Jurkat, Clone E6-1 (cell line): ENCODE measurements at places on chromosomes 4 and X.

GRCh38 chrX:19734111-19734510 lies 153.3 kb downstream of the SH3KBP1 start:
- DNase-seq: no peak

GRCh38 chrX:38085813-38086212 lies 79.5 kb downstream of the SYTL5 start:
- DNase-seq: no peak

DNA sequence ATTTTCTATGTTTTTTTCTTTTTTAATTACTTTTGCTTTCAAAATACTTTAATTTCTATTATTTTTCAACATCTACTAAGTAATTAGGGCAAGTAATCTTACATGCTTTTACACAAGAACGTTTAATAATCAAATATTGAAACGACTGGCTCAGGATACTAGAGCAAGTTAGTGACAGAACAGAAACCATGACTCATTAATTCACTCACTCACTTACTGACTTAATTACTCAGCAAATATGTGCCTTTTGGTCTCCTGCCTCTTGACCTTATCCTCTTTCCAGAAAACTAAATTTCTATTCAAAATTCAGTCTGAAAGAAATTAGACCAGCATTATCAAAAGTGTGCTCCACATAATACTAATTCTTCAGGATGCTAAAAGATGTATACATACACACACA lies 314.9 kb upstream of the TEX13C start:
- DNase-seq: no peak

- DNase-seq: no peak
Observed at GRCh38 chr4:54165011-54165410, 64.1 kb upstream of the PDGFRA start.

GRCh38 chr4:122772311-122772710 lies 39.8 kb downstream of the BBS12 start:
- no peak for DNase-seq

- no peak for DNase-seq
Observed at GRCh38 chrX:78102091-78102490, 2.0 kb upstream of the PGK1 start.

- DNase-seq: no peak
Observed at GRCh38 chr4:1843852-1844251, 12.1 kb downstream of the LETM1 start.

DNA sequence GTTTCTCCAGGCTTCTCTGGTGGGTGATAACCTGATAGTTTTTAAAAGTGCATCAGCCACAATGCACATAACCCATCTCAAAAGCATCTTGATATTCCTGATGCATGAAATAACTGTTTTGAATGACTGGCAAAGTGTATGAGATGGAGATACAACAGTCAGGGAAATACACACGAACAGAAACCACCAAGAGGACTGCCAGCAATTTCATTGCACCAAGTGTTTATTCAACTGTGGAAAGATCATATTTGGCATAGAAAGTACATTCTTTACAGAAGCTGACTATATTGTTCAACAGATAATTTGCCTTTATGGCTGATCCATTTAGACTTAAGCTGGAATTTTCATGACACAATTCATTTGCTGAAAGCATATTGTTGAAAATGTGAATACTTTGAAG lies 139.5 kb downstream of the SLIT2 start:
- no peak for DNase-seq

- DNase-seq: no peak
Observed at GRCh38 chrX:135985973-135986310, 707 bp downstream of the SLC9A6 start.

DNA sequence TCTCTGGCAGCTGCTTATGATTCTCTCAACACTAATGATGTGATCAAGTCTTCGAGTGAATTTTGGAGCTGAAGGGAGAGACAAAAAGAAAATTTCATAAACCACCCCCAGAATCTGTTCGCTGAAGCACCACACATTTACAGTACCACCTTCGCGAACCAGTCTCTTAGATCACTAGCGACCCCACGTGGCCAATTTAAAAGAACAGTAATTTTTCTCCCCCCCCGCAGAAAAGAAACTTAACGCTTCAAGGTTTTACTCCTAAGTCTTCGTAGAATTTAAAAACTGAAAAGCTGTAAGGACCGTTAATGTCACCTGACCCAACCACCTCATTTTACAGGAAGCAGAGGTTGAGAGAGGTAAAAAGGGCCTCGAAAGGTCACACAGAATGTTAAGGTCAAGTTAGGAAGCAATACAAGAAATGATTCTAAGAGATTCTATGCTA lies 187.5 kb downstream of the QDPR start:
- no peak for DNase-seq

- DNase-seq: no peak
Observed at GRCh38 chr4:186900232-186900900, 176.7 kb upstream of the FAT1 start.

- no peak for DNase-seq
Observed at GRCh38 chr4:83830138-83830888, 294.4 kb downstream of the GPAT3 start.

GRCh38 chrX:96424007-96424406 lies 260.6 kb upstream of the DIAPH2 start:
- no peak for DNase-seq

GRCh38 chrX:111507933-111508332 lies 3.5 kb upstream of the SERTM2 start:
- no peak for DNase-seq

- DNase-seq: no peak
Observed at GRCh38 chr4:125243789-125244397, 70.9 kb upstream of the FAT4 start.

DNA sequence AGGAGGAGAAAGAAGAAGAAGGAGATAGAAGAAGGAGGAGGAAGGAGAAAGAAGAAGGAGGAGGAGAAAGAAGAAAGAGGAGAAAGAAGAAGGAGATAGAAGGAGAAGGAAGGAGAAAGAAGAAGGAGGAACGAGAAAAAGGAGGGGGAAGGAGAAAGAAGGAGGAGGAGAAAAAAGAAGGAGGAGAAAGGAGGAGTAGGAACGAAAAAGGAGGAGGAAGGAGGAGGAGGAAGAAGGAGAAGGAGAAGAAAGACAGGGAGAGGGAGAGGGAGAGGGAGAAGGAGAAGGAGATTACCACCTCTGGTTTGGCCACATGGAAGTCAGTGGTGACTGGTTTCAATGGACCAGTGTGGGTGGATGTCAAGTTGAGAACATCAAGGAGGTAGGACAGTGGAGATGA lies 50.0 kb upstream of the VEGFD start:
- DNase-seq: no peak

DNA sequence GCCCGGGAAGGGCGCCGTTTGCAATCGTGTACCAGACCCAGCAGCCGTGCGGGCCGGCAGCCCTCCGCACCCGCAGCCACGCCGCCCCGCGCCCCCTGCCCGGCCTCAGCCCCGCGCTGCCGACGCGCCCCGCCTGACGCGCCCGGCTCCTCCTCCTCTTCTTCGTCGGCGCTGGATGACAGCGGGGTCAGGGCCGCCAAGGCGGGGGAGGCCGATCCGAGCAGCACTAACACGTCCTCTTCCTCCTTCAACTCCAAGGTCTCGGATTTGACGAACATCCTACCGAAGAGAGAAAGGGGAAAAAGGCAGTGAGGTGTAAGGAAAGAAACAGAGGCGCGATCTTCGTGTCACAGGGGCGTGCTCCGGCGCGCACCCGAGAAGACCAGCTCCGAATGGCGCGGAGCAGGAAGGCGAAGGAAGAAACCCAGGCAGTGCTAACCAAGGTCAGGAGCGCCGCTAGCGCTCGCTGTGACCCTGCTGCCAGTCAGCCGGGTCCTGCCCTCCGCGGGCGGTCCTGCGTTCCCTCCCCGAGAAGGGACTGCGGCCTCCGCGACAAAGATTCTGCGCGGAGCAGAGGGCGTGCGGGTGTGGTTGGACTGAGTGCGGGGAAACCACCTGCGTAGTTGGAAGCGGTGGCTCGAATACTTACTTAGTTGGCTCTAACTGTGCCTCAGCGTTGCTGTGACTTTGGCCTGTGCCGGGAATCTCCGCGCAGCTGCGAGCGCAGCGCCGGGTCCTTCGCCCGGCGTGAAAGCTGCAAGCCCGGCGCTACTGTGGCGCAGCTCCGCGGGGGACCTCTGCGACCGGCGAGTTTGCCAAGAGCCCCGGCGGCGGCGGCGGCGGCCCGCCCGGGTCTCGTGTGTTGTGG lies 548 bp downstream of the NEUROG2 start:
- DNase-seq: peak; percentile 11

DNA sequence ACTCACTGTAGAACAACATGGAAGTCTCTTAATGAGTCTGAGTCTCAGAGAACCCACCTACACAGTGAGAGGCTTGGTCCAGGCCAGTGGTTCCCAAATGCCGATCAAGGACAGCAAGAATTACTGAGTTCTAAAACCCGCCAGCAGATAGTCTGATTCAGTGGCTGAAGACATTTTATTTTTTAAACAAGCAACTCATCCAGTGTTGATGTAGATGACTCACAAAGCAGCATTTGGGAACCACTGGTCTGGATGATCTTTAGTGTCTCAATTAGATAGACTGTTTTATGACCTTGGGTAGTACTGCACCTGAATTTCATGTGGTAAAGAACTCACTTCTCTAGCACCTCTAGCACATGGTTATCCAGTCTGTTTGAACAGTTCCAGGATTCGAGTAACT lies 193.6 kb downstream of the FBXW7 start:
- no peak for DNase-seq

GRCh38 chr4:176838601-176839433 lies 46.1 kb upstream of the VEGFC start:
- no peak for DNase-seq

DNA sequence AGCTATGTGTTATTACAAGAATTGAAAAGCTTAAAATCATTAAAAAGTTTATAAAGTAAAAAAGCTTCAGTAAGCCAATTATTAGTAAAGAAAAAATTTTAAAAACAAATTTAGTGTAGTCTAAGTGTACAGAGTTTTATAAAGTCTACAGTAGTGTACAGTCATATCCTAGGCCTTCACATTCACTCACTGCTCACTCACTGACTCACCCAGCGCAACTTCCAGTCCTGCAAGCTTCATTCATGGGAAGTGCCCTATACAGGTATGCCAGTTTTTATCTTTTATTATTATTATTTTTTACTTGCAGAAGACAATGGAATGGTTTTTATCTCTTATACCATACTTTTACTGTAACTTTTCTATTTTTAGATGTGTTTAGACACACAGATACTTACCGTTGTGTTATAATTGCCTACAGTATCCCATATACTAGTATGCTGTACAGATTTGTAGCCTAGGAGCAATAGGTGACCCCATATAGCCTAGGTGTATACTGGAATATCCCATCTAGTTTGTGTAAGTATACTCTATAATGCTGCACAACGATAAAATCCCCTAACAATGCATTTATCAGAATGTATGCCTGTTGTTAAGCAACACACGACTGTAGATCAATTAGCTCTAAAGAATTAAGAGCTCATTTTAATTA lies 230.7 kb downstream of the DCLK2 start:
- DNase-seq: no peak

- peak; percentile 43 for DNase-seq
Observed at GRCh38 chrX:111052478-111052877, 43.5 kb upstream of the PAK3 start.

DNA sequence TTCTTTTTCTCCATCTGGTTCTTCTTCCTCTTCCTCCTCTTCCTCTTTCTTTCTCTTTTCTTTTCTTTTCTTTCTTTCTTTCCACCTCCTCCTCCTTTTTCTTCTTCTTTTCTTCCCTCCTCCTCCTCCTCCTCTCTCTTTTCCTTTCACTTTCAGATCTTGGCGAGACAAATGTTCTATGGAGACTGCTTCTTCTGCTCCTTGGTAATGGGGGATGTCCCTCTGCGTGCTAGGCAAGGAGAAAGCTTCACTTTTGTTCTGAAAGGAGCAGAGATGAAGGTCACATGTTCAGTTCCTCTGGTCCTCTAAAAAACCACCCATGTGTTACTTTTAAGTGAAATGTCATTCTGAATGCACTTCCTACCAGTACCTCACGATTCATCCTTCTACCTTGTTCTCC lies 33.2 kb downstream of the NBDY start:
- DNase-seq: no peak

GRCh38 chrX:15418041-15418706 lies 34.0 kb upstream of the VEGFD start:
- no peak for DNase-seq

- peak; percentile 60 for DNase-seq
Observed at GRCh38 chr4:53055274-53055673, 193.2 kb downstream of the RASL11B start.

DNA sequence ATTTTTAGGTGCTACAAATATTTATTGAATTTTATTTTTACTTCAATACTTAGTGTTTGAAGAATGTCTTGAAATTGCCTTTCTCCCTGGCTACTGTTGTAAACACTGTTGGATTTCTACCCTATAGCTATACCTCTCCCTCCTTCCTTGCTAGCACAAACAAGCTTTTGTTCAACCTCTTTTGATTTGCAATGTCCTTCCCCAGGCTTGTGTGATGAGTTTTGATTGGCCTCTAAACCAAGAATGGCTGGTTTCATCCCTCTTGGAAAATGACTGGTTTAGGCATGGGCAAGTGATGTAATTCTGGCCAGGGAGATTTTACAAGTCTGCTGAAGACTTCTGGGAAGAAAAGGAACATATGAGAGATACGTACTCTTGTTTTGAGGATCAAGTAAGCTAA lies 25.3 kb upstream of the SLITRK2 start:
- DNase-seq: no peak

- no peak for DNase-seq
Observed at GRCh38 chr4:81346719-81347118, 125.0 kb downstream of the RASGEF1B start.

GRCh38 chr4:86924811-86925210 lies 10.0 kb upstream of the AFF1 start:
- no peak for DNase-seq

GRCh38 chrX:25016361-25016671 lies 551 bp upstream of the ARX start:
- DNase-seq: no peak

DNA sequence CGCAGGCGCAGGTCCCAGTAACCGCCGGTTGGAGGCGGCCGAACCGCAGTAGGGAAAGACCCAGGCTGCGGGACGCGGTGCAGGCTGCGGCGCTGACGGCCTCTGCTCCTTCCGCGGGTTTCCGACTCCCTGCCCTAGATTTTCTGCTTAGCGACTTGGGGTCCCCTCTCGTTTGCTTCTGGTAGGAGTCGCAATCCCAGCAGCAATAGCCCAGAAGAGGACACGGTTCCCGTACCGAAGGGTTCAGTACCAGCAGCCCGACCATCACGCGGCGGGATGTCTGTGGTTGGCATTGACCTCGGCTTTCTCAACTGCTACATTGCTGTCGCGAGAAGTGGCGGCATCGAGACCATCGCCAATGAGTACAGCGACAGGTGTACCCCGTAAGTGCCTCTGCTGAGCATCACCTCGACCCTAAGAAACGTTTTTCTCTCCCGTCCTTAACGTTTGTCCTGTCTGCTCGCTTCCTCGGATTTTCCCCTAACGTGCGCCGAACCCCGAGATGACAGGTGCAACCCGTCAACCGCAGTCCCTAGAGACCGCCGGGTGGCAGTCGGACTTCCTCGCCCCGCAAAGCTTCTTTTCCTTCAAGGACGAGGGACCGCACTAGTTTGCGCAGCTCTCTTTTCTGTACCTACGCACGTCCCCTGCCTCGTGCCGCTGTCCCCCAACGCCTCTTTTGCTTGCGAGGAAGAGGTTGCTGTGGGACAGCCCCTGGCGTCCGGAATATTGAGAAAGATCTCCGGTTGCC lies at the start of gene HSPA4L:
TSS of gene HSPA4L (plus strand) at position 48 of the 751 bp plus-strand sequence. CDS start at position 277, 229 bp downstream.
- DNase-seq: peak; percentile 53
